ENCODE measurements at places on chromosomes 13 and 19.

DNA sequence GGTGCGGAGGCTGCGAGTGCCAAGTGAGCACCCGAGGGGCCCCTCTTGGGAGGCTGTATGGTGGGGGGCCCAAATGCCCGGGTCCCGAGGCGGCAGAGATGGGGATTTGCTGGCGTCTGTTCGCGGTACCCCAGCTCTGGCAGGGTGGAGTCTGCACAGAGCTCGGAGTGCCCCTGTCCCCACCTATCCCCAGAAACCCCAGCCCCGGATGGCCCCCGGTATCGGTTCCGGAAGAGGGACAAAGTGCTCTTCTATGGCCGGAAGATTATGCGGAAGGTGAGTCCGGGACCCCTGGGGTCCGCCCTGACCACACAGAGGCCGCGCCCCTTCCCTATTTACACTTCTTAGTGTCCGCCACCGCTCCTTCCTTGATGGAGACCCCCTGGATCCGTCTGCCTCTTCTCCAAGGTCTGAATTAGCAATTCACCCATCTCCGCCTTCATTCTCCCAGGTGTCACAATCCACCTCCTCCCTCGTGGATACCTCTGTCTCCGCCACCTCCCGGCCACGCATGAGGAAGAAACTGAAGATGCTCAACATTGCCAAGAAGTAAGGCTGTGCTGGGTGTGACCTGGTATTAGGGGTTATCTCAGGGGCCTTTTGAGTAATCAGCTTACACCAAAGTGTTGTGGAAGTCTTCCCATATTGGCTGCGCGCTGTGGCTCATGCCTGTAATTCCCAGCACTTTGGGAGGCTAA is 630 bp downstream of the PNPLA6 start:
- no peak for DNase-seq

DNA sequence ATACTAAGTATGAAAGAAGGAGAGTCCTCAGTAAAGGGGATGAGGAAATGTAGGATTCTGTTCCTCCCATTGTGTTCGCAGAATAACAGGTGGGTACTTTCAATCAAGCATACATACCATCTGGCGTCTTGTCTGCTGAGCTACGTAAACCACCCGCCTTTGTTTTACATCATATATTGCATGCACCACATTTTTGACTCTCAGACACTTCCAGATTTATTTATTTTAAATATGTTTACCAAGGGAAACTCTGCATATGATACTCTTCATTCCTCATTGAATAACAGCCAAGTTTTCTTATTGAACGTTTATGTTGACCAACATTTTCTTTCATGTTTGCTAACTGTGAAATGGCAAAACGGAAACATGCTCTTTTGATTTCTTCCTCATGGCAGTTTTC is 174.1 kb downstream of the FGF14 start:
- no peak for DNase-seq

DNA sequence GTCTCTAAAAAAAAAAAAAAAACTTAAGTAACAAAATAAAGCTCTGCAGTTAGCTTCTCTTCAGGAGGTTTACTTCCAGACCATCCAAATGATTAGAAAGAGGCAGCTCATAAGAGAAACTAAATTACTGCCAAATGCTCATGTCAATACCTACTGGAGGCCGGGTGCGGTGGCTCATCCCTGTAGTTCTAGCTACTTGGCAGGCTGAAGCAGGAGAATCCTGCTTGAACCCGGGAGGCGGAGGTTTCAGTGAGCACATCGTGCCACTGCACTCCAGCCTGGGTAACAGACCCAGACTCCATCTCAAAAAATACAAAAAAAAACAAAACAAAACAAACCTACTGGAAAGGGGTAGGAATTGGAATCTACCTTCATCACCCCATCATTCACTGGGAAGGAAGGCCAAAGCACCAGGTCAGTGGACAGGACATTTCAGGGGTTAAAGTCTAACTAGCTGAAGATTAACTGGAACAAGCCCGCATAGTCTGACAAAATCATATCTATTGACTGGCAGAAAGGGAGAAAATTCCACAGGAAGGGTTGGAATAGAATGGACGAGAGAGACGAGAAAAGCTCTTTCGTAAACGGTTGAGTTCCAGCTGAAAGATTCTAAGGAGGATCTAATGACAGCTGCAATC is 1.3 kb downstream of the ZFP14 start:
- DNase-seq: no peak

DNA sequence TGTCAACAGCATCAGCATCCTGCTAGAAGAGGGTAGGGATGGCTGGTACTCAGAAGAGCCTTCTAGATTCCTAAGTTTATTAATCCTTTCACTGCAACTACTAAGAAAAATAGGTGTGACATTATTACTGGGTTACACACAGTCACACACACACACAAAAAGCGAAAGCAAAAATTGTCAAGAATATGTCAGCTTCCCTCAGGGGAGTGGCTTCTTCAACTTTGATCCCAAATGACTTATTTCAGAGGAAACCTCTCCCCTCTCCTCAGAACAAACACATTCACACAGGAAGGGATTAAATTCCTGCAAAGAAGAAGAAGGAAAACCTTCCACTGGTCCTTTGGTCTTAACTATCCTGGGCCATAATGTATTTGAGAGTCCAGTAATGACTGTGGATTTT is 20.1 kb upstream of the IGFL1 start:
- DNase-seq: no peak

- no peak for DNase-seq
Measured at GRCh38 chr13:97224544-97225300, 2.6 kb downstream of the MBNL2 start.

DNA sequence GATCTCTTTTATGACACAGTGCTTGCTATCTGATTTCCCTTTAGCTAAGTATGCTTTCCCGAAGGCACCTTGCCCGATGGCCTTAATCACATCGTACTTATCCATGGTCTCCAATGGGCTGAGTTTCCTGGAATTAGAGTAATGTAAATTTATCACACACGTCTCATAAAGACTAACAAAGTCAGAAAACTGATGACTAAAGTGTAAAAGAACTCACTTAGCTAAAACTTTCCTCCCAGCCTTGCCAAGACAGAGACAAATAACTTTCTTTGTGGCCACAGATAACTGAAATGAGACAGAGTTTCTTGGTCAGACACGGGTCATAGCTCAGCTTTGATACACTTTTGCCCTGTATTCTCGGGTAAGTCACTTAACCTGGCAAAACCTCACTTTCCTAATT is 1.5 kb downstream of the NEK5 start:
- no peak for DNase-seq

GRCh38 chr19:13051557-13052165 is 51.0 kb downstream of the LYL1 start:
- DNase-seq: peak; percentile 14

DNA sequence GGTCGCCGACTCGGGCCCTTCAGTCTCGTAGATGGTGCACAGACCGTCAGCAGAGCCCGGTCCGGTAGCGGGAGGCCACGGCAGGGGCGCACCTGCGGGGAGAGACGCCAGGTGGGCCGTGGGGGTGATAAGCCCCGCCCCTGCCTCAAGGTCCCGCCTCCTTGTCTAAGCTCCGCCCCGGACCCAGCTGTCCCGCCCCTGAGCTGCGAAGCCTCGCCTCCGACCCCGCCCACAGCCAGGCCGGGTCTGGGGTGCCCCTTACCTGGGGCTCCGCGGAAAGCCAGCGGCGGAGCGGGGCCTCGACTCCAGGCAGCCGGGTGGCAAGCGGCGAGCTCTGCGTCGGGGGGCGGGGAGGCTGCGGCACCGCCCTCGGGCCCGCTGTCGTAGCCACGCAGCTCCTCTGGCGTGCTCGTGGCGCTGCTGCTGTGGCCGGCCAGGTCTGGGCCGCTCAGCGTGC is 4.7 kb downstream of the PRR36 start:
- no peak for DNase-seq

GRCh38 chr19:15424121-15424520 is 5.3 kb upstream of the AKAP8L start:
- no peak for DNase-seq

- no peak for DNase-seq
Measured at GRCh38 chr19:21749090-21749489, 18.3 kb downstream of the ZNF100 start.

DNA sequence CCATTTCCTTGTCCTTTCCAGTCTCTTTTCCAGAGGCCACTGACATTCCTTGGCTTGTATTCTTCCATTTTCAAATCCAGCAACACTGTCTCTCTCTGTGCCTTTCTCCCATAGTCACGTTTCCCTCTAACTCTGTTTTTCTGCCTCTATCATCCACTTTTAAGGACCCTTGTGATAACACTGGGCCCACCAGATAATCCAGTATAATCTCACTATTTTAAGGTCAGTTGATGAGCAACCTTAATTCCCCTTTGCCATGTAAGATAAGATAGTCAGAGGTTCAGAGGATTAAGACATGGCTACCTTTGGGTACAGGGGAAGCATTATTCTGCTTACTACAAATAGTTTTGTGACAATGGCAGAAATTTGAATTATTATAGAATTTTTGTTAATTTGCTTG is 45.7 kb upstream of the N4BP2L1 start:
- no peak for DNase-seq

GRCh38 chr19:33754361-33754760 is 42.3 kb upstream of the KCTD15 start:
- DNase-seq: no peak

DNA sequence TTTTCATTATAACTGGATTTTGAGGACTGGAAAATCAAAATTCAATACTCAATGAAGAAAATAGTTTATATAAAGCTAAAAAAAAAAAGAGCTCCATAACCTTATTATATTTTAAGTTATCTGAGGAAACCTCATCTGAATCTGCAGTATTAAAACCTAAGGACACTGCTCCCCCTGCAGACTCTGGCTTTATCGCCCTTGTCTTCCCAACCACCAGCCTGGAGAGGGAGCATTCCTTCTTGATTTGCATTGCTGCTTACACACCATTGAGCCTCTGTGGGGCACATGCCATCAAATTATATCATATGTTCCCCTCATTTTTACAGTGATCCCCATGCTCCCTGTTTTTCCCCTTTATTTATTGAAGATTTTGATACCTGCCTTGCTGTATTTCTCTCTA is 871.4 kb upstream of the GPC6 start:
- DNase-seq: no peak

DNA sequence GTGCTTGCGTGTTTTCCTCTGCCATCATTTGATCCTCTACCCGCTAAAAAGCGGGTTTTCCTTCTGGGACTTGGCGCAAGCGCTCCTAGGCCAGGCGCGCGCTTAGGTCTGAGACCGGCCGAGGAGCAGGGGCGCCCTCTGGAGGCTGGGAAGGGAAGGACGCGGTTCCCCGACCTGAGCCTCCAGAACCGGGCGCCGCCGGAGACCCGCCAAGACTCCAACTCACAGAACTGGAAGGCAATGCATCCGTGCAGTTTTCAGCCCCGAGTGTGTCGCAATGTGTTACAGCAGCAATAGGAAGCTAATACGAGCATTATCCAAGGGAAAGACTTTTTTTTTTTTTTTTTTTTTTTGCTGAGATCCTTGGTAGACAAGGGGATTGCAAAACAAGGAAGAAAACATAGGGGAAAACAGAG is 190.9 kb downstream of the COL4A1 start:
- DNase-seq: no peak

DNA sequence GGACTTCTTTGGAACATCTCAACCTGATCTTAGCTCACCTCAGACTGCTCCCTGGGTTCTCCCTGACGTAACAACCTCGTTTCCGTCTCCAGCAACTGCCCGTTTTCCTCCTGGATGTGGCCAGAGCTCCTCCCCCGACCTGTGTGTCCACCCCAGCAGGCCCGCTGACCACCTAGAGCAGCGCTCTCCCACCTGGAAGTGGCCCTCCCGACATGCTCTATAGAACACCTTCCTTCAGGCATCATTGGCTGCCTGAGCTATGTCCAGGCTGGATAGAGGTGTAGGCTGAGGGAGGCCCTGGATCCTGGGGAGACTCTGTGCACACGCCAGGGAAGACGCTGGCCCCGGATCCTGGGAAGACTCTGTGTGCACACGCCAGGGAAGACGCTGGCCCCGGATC is 81.3 kb downstream of the TEX29 start:
- no peak for DNase-seq

- peak; percentile 87 for DNase-seq
Measured at GRCh38 chr19:16338470-16339360, 14.1 kb downstream of the KLF2 start.

- no peak for DNase-seq
Measured at GRCh38 chr13:42112864-42113263, 64.4 kb downstream of the DGKH start.

DNA sequence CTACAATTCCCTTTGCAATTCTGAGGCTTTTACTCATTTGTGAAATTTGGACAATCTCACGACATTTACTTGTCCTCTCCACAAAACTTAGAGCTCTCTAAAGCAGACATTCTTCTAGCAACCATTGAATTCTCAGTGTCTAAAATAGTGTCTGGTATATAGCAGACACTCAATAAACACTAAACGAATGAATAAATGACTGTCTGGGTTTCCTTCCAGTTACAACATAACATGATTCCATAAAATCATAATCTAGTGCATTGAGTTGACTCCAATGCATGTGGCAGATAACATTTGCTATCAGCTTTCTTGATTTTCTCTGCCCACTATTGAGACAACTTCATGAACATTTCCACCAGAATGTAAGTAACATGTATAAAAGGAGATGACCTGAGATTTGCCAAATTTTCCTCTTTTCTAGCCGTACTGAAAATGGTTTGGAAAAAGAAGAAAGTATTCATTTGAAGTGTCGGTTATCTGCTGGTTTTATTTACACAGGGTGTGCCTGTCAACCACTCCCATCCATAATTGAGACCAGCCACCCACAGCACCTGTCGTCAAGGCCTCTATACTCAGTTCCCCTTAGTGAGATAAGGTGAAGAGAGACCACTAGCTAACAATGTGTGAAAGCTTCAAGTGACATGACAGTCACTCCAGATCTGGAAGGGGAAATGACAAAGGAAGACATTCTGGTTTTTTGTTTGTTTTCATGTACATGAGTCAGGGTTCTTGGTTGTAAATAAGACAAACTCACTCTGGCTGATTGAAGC is 4.8 kb upstream of the SERP2 start:
- DNase-seq: no peak

DNA sequence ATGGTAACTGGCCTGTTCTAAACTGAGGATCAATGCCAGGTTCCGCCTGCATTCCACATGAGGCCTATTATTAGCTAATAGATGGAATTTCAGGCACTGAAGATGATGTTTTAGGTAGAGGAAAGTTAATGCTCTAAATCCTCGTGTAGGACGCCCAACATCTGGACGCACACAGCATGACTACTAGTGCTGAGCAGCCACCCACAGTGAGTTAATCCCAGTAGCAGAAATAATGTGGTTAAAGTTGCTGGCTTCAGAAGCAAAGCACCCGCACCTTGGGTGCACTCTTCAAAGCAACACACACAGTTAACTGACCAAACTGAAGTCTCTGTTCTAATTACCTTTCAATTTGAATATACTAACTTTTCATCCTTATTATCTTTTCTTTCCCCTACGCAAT is 150.6 kb downstream of the DIAPH3 start:
- DNase-seq: no peak

All from HCEC 1CT (cell line).